ENCODE measurements at places on chromosomes 5 and 9.

- no peak for DNase-seq
These were observed 129.2 kb downstream of the CRB2 start for GRCh38 chr9:123485216-123485615.

GRCh38 chr9:123112015-123112975, 78.8 kb downstream of the GPR21 start:
- DNase-seq = peak; percentile 26

DNA sequence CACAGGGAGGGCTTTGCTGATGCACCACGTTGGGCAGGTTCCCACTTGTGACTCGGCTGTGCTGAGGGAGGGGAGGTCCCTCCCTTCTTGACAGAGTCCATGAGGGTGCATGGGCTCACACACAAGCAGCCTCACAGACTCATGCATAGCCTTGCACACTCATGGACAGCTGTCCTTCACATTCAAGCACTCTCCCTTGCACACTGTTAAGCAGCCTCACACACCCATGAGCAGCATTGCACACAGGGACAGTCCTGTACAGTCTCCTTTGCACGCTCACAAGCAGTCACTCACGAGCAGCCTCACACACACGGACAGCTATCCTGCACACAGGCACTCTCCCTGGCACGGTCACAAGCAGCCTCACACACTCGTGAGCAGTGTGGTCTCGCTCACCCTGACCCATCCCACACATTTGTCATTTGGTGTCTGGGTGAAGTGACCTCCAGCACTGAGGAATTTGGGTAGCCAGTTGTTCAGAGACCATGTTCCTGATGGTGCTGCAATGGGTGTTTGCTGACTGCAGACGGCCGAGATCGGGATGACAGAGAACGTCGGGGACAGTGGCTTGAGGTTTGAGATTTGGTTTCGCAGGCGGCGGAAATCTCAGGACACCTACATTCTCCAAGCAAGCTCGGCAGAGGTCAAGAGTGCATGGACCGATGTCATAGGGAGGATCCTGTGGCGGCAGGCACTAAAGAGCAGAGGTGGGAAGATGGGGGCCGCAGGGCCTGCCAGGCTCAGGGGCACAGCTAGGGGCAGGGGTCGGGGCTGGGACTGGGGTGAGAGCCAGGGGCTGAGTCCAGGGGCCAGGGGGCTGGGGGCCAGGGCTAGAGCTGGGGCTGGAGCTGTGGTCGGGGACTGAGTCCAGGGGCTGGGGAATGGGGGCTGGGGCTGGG, 17.7 kb upstream of the LRRC14B start:
- no peak for DNase-seq

GRCh38 chr9:132671620-132672412, 1.6 kb downstream of the GTF3C4 start:
- DNase-seq = no peak

- DNase-seq = no peak
These were observed 248.6 kb upstream of the KLF4 start for GRCh38 chr9:107737987-107738743.

GRCh38 chr5:124913329-124913653, 166.9 kb upstream of the ZNF608 start:
- no peak for DNase-seq

Data from RPMI7951 (cell line).